ENCODE measurements at places on chromosomes 6 and 20. TPM values are rescaled to one million over a fixed set of nuclear protein-coding genes. Genes with fewer than 3 reads are reported as not detected.

The SAMD3 gene
- total RNA-seq = 0.79 TPM

The MYBL2 gene
- 5.6 TPM for total RNA-seq

DNA sequence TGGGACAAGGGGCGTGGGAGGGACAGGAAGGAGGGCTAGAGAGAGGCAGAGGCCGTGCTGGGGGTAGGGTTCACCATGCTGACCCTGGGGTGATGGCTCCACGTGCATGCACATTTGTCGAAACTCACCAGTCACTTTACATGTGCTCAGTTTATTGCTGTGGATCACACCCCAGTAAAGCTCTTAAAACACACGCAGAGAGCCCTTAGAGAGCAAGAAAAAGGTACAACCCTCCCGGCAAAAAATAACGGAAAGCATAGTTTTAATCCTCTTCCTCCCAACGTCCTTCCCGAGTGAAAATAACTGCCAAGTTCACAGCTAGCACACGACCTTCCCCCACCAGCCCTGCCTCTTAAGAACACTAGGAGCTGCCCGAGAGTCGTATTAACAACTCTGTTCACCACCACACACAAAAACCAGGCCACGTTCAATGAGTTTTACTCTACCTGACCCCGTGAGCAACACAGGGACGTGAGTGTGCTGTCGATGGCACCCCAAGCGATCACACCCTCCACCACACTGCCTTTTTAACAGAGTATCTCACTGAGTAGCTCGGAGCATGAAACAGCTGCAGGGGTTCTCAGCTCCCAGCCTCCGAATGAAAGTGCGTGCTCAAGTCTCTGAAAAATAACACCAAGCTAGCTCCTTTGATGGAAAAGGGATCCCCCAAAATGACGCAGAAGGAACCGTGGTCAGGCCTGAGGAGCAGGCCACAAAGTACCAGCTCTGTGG lies 39.7 kb downstream of the TAF4 start:
- DNase-seq = peak; percentile 26

DNA sequence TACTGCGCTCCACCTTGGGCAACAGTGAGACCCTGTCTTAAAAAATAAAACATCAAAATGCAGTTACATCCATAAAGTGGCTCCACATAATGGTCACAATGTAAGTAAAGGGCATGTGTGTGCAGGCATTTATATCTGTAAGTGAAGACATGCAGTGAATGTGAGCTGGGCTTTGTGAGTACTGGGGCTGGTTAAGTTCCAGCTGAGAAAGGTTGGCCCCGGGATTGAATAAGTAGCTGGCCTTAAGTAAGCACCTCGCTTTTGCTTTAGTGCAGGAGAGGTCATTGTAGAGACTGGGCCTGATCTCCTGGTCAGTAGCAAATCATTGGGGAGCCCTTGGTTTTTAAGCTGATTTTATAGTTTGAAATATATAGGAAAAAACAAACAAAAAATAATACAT lies 8.0 kb downstream of the QKI start:
- DNase-seq = no peak

GRCh38 chr6:150537893-150538292 lies 61.8 kb upstream of the PLEKHG1 start:
- DNase-seq = no peak
